ENCODE measurements at places on chromosomes 4 and X. TPM values are rescaled to one million over a fixed set of nuclear protein-coding genes. Genes with fewer than 3 reads are reported as not detected.
A peak's percentile ranks its signal among the peaks of the same experiment; 100 is the strongest.

GRCh38 chr4:4800646-4801408 lies 58.6 kb upstream of the MSX1 start:
- DNase-seq, result no peak

- peak; percentile 10 for DNase-seq
Measured at GRCh38 chrX:68416592-68416991, 16.7 kb downstream of the OPHN1 start.

GRCh38 chr4:56649445-56650261 lies 31.4 kb downstream of the HOPX start:
- DNase-seq, result no peak

- DNase-seq, result no peak
Measured at GRCh38 chr4:93730251-93730650, 98.3 kb upstream of the ATOH1 start.

GRCh38 chr4:38779790-38780189 lies 3.0 kb downstream of the TLR10 start:
- DNase-seq, result no peak

DNA sequence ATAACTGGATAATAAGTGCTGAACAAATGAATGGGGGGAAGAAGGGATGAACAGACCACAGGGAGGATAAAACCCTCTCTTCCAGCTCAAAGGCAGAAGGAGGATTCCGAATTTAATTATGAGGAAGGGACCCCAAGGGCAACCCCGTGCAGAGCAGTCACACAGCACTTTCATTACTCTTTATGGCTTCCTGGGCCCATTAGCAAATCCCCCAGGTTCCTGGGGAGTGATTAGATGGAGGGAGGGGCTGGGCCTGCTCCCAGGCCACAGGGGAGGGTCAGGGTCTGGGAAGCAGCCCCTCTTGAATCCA lies 67.1 kb downstream of the PPP2R2C start:
- no peak for DNase-seq

- no peak for DNase-seq
Measured at GRCh38 chrX:130909469-130910136, 6.6 kb upstream of the ENOX2 start.

DNA sequence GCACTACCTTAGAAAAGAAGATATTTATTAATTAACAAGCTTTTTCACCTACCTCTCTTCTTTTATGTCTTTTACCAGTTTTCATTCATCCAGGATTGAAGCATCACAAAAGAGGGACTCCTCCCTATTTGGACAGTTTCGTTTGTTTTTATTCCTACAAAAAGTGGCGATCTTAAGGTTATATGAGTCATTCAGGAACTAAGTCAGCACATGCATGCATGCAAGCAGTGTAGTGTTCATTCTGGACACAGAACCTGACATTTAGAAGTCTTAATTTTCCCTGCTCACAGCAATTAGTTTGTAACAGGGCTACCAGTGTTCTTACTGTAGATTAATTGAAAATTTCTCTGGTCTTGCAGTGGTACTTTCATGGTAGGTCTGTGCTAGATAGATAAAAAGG lies 47.9 kb upstream of the QRFPR start:
- peak; percentile 8 for DNase-seq

GRCh38 chr4:112311516-112311915 lies 14.3 kb downstream of the ALPK1 start:
- no peak for DNase-seq

GRCh38 chrX:9781941-9782340 lies 4.3 kb upstream of the SHROOM2 start:
- peak; percentile 27 for DNase-seq

- DNase-seq, result no peak
Measured at GRCh38 chr4:3532751-3533422, 665 bp upstream of the LRPAP1 start.

DNA sequence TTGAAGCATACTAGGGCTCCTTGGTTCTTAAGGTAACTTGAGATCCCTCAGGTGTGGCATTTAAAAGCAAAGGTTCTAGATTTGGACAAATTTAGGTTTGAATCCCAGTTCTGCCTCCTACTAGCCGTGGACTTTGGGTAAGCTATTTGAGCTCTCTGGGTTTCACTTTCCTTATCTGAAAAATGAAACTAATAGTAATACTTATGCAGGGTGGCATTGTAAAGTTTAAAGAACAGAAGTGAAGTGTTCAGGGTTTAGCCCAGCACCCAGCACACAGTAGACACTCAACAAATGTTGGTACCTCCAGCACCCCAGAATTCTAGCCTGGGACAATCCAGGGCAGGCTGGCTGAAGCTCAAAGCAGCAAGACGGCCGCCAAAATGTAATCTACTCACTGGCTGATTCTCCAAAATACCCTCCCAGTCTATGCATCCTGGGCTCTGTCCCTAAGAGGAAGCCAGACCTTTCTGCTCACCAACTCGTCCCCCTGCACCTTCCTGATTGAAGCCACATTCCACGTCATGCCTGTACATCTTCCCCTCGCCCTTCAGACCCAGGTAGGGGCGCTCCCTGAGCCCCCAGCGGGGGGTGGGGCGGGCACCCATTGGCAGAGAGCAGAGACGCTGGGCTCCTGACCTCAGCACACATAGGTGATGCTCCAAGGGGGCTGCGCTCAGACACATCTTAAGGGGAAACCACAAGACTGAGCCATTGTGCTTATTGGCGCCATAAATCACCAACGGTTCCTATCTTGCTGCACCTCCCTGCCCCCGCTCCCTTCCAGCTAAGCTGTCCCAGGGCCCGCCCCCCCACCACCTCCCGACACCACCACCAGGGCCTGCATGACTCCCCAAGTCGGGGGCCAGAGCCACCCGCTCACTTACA lies 160.6 kb downstream of the BCOR start:
- no peak for DNase-seq

DNA sequence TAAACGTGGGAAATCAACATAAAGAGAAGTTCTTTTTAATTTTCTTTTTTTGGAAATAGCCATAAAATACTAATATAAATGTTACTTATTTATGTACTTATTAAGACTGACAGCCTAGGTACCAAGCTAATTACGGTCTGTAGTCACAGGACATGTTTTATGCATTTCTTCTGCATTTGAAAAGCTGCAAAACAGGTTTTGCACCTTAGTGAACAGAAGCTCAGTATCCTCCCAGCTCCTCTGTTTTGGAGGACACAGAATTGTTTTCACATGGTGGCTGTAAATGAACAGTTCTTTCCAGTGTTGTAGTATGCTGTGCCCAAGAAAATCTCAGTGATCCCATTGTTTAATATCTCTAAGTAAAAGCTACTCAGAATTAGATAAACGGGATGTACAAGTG lies 1788.0 kb upstream of the TENM3 start:
- DNase-seq, result no peak

- no peak for DNase-seq
Measured at GRCh38 chr4:148776941-148777340, 334.7 kb upstream of the NR3C2 start.

DNA sequence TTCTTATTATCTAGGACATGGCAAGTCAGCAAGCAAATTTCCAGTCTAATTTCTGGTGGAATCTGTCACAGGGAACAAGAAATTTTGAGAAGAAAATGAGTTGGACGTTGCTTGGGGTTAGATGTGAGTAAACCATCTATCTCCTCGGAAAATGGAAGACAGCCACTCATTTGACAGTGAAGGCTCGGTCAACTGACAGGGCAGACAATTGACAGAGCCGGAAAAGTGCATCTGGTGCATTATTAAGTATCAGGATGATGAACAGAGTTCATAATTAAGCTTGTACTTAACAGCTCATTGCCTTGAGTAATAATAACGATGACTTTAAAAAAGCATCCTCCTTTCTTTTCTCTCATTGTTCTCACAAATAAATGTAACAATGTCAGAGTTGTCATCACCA lies 168.4 kb downstream of the MAD2L1 start:
- no peak for DNase-seq

DNA sequence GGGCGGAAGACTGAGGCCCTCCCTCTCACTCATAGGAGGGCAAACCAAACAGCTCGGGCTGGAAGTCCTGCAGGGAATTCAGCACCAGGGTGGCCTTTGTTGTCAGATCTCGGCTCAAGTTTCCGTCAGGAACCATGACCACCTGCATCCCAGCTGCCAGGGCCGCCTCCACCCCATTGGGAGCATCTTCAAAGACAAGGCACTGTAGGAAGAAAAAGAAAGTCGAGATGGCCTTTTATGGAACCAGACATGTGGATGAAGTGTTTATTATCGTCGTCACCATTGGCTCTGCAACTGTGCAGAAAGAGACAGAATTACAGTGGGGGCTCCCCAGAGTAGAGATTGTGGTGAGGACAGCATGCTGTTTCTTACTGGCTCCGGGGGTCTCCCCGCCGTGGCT lies 97.2 kb upstream of the STS start:
- DNase-seq, result no peak

GRCh38 chrX:118538386-118538785 lies 42.8 kb downstream of the DOCK11 start:
- DNase-seq, result no peak

GRCh38 chr4:1029529-1029928 lies 18.1 kb downstream of the FGFRL1 start:
- no peak for DNase-seq

Gene CDX4
- total RNA-seq, result not detected

Gene LANCL3
- total RNA-seq, result 0.74 TPM

Gene TCEAL5
- total RNA-seq, result not detected

Gene LUZP4
- not detected for total RNA-seq

Gene OPRPN
- not detected for total RNA-seq

Gene KLHL4
- 2.5 TPM for total RNA-seq
